ENCODE measurements at places on chromosomes 11 and 22. TPM values are rescaled to one million over a fixed set of nuclear protein-coding genes. Genes with fewer than 3 reads are reported as not detected.

- DNase-seq = no peak
Observed at GRCh38 chr11:76026281-76026680, 180.0 kb downstream of the WNT11 start.

DNA sequence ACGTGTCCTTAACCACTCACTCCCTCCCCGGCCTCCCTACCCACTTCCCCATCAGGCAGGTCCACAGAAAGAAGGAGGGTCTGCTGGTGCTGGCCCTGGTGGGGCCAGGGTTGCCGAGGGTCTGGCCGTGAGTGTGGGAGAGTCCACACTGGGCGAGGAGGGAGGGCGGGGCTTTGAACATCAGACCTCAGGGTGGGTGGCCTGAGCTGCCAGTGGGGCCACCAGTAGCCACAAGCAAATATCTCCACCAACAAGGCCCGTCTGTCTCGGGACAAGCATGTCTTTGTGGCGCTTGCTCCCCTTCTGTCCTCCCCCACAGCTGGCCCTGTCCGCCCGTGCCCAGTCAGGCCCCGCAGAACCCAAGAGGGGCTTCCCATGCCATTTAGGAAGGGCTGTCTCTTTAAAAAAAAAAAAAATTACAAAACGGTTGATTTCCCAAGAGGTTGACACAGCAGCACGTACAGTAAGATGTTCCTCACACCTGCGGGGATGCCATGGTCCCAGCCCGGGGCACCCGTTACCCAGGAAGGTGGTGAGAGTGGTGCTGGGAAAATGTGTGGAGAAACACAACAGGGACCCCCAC lies 17.7 kb upstream of the TALDO1 start:
- no peak for DNase-seq

- no peak for DNase-seq
Observed at GRCh38 chr22:24706054-24706453, 68.5 kb downstream of the PIWIL3 start.

MAPK8IP1 gene
- polyA plus RNA-seq = 0.09 TPM

- DNase-seq = peak; percentile 21
Observed at GRCh38 chr11:131644204-131644795, 273.9 kb downstream of the NTM start.

CDHR5 gene
- polyA plus RNA-seq = not detected

WBP2NL gene
- polyA plus RNA-seq = 0.92 TPM

DNA sequence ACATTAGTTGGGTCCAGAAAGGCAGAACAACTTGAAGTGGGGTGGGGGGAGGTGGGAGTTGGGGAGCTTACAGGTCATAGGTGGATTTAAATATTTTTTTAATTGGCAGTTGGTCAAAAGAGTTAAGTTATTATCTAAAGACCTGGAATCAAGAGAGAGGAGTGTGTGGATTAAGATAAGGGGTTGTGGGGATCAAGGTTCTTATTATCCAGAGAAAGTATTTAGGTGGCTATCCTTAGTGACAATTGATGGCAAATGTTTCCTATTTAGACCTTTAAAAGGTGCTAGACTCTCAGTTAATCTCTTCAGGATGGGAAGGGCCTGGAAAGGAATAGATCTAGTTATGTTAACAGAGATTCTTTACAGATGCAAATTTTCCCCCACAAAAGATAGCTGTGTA lies 120.7 kb upstream of the OR9Q1 start:
- no peak for DNase-seq

GRCh38 chr11:46237248-46238077 lies 40.0 kb upstream of the CREB3L1 start:
- DNase-seq = no peak

- no peak for DNase-seq
Observed at GRCh38 chr11:92682952-92683351, 286.5 kb upstream of the MTNR1B start.

MIAT gene
- polyA plus RNA-seq = 2.2 TPM

DNA sequence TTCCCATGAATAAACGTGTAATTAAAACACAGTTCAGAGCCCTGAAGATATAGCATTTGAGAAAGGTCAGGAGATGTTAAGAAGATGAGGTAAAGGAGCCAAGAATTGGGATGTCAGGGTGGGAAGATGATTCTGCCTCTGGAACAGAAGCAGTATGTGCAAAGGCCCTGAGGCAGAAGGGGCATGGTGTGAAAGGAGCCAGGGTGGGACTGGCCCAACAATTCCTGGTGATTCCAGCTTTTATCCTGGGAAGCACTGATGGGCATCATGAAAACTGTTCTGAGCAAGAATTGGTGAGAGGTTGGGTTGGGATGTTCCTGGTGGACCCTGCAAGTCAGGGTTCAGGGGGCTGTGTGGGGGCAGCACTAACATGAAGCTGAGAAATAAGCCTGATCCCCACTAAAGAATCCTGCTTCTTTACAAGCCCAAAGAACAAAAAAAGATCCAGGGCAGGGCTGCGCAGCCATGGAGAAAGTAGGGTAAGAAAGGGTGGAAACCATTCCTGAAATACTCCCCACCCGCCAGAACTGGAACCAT lies 2.5 kb upstream of the FXYD6 start:
- DNase-seq = no peak

DNA sequence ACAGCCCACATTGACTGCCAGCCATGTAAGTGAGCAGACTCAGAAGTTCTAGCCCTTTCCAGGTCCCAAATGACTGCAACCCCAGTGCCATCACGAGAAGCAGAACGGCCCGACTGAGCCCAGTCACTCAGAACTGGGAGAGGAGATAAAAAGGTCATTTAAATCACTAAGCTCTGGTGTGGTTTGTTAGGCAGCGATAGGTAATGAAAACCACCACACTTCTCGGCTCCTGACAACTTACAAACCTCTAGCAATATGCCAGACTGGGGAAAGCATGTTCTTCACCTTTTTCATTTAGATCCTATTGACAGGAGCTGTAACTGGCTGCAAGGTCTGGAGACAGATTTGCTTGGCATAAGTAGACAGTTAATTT lies 6.7 kb downstream of the SLC15A3 start:
- DNase-seq = no peak
